Gastrocnemius medialis (tissue), 4 donors: ENCODE measurements at places on chromosomes 4 and X. TPM values are rescaled to one million over a fixed set of nuclear protein-coding genes. Genes with fewer than 3 reads are reported as not detected.

GRCh38 chr4:152921284-152921683 is 14.8 kb upstream of the FHDC1 start:
- H3K36me3 ChIP-seq: no peaks in the 10 kb centered on the region
- H3K4me3 ChIP-seq: no peak overlapping the region
- H3K4me1 ChIP-seq: no peaks in the 10 kb centered on the region

- H3K4me1 ChIP-seq: no peaks in the 10 kb centered on the region
- H3K4me3 ChIP-seq: no peak overlapping the region
- DNase-seq: no peak
- no peaks in the 10 kb centered on the region for H3K27me3 ChIP-seq
- no peak overlapping the region for H3K27ac ChIP-seq
Measured at GRCh38 chrX:123236859-123237258, 52.8 kb downstream of the GRIA3 start.

DNA sequence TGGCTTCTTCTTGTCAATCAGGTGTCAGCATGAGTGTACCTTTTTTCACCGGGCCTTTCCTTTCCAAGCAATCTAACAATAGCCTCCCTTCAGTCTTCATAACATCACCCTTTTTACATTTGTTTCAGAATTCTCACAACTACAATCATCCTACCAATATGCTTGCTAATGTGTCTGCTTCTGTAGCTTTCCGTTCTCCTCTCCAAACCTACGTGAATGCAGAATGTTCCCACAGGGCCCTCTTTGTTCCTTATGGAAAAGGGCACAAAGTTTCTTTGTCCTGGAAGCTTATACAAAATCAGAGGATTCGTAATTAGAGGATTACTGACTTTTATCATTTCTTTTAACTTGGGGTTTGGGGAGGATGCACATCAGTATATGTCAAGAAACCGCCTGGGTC is 461.8 kb downstream of the CENPC start:
- no peak overlapping the region for H3K4me3 ChIP-seq
- no peaks in the 10 kb centered on the region for H3K36me3 ChIP-seq
- H3K27me3 ChIP-seq: no peaks in the 10 kb centered on the region

- no peaks in the 10 kb centered on the region for H3K4me1 ChIP-seq
- H3K27me3 ChIP-seq: no peaks in the 10 kb centered on the region
- DNase-seq: no peak
- no peak overlapping the region for H3K27ac ChIP-seq
- no peaks in the 10 kb centered on the region for H3K36me3 ChIP-seq
Measured at GRCh38 chr4:40877081-40877480, 127.3 kb downstream of the NSUN7 start.

DNA sequence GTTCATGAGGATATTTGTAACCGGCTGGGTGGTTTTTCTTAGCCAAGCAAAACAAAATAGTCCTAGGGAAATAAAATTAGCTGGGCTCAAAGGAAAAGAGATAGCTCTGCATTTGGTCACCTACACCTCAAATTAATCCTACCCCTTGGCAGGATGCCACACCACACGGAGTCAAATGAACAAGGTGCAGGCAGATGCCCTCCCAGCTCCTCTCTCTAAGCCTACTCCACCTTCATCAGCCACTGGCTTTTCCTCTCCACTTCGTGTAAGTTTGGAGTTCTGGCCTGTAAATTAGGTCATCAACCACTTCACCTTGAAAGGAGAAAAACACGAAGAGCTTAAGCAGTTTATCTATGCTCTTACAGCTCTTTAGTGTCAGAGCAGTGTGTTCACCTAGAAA is 1.4 kb downstream of the DDIT4L start:
- H3K27ac ChIP-seq: peak overlapping the region; percentile 96
- H3K36me3 ChIP-seq: peaks cover 24% of the 10 kb centered on the region
- peak overlapping the region; percentile 79 for H3K4me3 ChIP-seq
- peak; percentile 86 for DNase-seq
- peaks cover 24% of the 10 kb centered on the region for H3K4me1 ChIP-seq

- H3K27me3 ChIP-seq: no peaks in the 10 kb centered on the region
- no peaks in the 10 kb centered on the region for H3K4me1 ChIP-seq
- no peak overlapping the region for H3K27ac ChIP-seq
- no peak overlapping the region for H3K4me3 ChIP-seq
- H3K36me3 ChIP-seq: no peaks in the 10 kb centered on the region
Measured at GRCh38 chr4:52788806-52789205, 37.6 kb upstream of the ERVMER34-1 start.

- DNase-seq: no peak
- no peaks in the 10 kb centered on the region for H3K36me3 ChIP-seq
- peak overlapping the region; percentile 100 for H3K27ac ChIP-seq
Measured at GRCh38 chr4:39637221-39637585, 1.5 kb downstream of the SMIM14 start.

- H3K4me3 ChIP-seq: no peak overlapping the region
Measured at GRCh38 chr4:76156635-76157034, 8.4 kb upstream of the NUP54 start.

- peak; percentile 20 for DNase-seq
- peaks cover 59% of the 10 kb centered on the region for H3K4me1 ChIP-seq
- H3K27ac ChIP-seq: peak overlapping the region; percentile 83
- no peaks in the 10 kb centered on the region for H3K36me3 ChIP-seq
- no peak overlapping the region for H3K4me3 ChIP-seq
- no peaks in the 10 kb centered on the region for H3K27me3 ChIP-seq
Measured at GRCh38 chr4:76090241-76090691, 15.8 kb downstream of the ART3 start.

- H3K36me3 ChIP-seq: no peaks in the 10 kb centered on the region
- DNase-seq: no peak
- H3K27me3 ChIP-seq: no peaks in the 10 kb centered on the region
- no peak overlapping the region for H3K27ac ChIP-seq
- H3K4me3 ChIP-seq: no peak overlapping the region
- no peaks in the 10 kb centered on the region for H3K4me1 ChIP-seq
Measured at GRCh38 chr4:150251752-150252190, 173.5 kb downstream of the DCLK2 start.

GRCh38 chrX:46575991-46576392 is 2.4 kb downstream of the CHST7 start:
- no peaks in the 10 kb centered on the region for H3K27me3 ChIP-seq
- H3K27ac ChIP-seq: peak overlapping the region; percentile 17
- peak; percentile 40 for DNase-seq
- H3K4me3 ChIP-seq: peak overlapping the region; percentile 60

DNA sequence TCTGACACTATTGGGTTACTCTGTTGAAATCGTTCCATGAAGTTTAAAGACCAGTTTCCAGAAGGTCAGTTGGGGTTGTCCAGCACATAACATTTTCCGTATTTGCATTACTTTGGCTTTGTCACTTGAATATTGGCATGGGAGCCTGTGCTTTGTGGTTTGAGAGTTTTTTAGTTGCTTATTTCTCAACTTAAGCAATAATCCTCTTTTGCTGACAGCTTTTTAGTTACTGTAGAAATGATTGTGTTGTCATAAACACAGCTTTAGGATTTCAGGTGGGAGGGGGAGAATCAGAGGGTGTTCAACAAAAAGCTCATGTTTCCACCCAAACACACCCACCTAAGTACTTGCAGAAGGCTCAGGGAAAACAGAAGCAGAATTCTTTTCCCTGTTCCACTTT is 210.7 kb upstream of the TLL1 start:
- no peak for DNase-seq
- no peaks in the 10 kb centered on the region for H3K36me3 ChIP-seq
- no peak overlapping the region for H3K4me3 ChIP-seq

Gene C1QTNF7
- 11.6 TPM for total RNA-seq

GRCh38 chrX:130728208-130728607 is 174.8 kb downstream of the ENOX2 start:
- no peak overlapping the region for H3K4me3 ChIP-seq
- no peak overlapping the region for H3K27ac ChIP-seq
- no peaks in the 10 kb centered on the region for H3K27me3 ChIP-seq
- no peaks in the 10 kb centered on the region for H3K36me3 ChIP-seq
- no peaks in the 10 kb centered on the region for H3K4me1 ChIP-seq

Gene MAPK10
- 0.35 TPM for total RNA-seq
